ENCODE measurements at places on chromosomes 4 and X.

DNA sequence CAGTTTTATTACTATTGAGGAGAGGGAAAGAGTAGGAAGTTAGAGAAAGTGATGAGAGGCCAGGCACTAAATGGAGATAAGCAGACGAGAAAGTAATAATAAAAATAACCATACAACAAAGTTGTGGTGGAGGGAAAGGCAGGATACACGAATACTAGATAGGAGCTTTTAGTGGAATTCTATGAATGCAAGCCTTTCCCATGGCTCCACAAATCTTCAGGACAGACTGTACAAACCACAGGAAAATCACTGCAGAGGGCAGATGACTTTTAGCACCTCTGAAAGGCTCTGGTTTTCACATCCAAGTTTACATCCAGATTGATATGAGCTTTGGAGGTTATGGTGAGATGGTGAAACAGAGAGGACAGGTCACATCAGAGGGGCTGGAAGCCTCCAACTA lies 41.5 kb downstream of the TNIP3 start:
- no peak for DNase-seq

DNA sequence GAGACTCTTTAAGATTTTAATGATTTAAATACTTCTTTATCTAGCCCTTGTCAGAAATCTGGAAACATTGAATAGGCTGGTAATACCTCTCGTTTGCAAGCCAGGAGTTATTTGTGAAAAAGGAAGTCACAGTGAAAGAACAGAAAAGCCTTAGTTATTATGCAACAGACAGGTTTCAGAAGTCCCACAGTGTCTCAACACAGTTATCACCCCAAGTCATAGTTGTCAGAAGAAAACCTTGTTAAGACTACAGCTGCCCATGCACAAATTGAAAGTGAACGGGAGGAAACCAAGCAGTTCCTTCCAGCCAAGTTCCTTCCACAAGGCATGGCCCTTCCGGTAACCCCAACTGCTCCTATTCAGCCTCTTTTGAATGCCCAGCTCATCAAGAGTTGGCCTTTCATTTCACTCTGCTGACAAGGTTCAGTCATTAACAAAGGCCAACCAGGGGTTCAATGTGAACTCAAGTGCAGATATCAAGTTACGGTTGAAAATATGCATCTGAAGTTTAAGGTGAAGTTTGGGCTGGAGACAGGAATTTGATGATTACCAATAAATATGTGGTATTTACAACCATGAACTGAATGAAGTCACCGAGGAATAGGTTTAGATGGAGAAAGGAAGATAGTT lies 15.6 kb downstream of the ALPK1 start:
- DNase-seq, result no peak

DNA sequence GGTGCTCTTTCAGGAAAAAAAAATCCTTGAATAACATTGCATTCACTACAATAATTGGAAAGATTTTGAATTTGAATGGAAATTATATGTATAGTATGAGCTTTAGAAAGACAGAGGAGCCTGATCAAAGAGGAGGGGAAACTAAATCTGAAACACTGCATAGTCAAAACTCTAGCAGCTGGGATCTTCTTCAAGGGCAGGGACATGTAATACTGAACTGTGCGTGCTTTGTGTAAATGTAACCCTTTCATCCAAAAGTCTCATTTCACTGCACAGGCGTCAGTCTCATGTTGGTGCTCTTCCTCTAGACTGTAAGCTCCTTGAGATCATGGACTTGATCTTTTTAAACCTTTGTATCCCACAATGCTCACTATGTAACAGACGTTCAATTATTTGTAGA lies 212.0 kb upstream of the JADE1 start:
- DNase-seq, result no peak

DNA sequence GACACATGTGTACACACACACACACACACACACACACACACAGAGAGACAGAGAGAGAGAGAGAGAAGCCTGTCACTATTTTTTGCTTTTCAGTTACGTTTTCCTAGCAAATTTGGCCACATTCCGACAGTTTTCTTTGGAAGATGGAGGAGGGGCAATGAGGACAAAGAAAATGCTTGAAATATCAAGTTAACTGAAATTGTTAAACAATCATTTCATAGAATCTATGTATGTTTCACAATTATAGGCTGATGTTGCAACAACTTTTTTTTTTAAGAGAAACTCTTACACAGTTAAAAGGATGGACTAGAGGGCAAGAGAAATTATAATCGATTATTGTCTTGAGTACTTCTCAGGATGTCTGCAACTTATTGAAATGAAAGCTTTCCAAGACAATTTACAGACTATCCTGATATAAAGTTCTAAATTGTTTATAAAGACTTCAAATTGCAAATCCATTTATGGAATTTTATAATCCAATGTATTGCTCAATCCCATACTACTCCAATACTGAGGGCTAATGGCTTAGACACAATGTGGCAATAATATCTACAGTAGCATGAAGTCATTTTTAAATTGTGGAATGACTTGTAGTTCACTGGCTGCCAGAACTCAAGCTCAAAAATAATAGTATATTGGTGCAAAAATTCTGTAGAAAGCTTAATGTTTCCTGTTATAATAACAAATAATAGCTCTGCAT lies 647.0 kb upstream of the PCDH7 start:
- DNase-seq, result no peak

DNA sequence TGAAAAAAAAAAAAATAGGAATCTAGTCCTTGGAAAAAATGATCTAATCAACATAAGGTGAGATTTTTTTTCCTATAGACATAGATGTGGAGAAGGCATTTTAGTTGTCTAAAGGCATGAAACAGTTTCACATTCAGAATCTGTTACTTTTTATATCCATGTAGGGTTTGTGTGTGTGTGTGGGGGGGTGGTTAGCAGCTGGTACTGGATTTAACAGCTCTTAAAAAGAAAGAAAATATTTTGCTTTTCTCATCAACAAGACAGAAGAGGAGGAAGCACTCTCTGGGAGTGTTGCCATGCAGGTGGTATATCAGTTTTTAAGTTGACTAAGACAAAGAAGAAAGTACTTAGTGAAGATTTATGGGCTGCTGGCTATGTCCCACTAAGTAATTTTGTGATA lies 122.3 kb downstream of the VCX3B start:
- DNase-seq, result no peak
